ENCODE measurements at places on chromosomes 16 and 17.

- DNase-seq, result no peak
These were observed 17.5 kb downstream of the CACNG4 start for GRCh38 chr17:66981983-66982508.

DNA sequence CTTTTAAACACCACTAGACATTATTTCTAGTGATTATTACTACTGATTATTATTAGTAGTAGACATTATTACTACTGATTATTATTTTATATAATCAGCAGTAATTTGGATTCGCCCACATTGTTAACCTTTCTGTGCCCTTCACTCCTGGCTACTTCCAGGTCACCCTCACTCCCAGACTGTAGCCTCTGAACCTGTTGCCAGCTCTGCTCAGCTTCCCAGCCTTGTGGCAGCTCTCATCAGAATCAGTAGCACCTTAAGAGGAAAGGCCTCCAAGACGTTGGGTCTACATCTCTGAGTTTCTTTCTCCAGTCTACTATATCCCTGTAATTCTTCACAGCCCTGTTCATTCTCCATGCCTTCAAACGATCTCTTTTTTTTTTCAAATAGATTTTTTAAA lies 137.0 kb downstream of the KATNIP start:
- no peak for DNase-seq

GRCh38 chr16:583815-584591 lies 5.9 kb upstream of the RAB40C start:
- no peak for DNase-seq

- DNase-seq, result no peak
These were observed 4.1 kb downstream of the PDF start for GRCh38 chr16:69326172-69326873.

- DNase-seq, result peak; percentile 18
These were observed 15.7 kb downstream of the CDRT4 start for GRCh38 chr17:15451680-15452079.

DNA sequence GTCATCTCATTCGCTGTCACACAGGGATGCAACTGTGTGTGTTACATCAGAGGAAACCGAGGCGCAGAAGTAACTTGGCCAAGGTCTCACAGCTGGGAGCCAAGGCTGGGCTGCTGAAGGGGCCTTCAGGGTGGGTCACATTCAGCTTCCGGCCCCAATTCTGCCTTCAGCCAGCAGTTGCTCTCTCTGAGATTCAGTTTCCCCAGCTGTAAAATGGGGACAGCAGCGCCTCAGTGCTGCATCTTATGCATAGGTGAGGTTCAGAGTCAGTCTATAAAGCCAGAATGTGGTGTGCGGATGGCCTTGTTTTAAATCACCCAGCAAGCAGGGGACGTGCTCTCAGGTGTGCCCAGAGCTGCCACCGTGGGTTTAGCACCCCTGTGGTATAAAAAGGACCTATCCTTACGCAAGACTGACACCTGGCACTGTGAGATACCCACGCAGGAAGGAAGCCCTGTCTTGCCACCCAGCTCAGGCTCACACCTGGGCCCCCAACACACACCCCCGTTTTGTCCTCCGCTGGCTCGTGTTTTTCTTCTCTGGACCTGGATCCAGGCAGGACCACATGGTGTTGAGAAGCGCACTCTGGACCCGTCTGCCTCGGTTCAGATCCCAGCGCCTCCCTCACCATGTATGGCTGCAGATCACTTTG lies 94.6 kb upstream of the GSE1 start:
- DNase-seq, result no peak

GRCh38 chr17:17553217-17554195 lies 38.0 kb downstream of the PEMT start:
- DNase-seq, result no peak

- DNase-seq, result no peak
These were observed 1.7 kb downstream of the ZNF469 start for GRCh38 chr16:88384222-88385111.

DNA sequence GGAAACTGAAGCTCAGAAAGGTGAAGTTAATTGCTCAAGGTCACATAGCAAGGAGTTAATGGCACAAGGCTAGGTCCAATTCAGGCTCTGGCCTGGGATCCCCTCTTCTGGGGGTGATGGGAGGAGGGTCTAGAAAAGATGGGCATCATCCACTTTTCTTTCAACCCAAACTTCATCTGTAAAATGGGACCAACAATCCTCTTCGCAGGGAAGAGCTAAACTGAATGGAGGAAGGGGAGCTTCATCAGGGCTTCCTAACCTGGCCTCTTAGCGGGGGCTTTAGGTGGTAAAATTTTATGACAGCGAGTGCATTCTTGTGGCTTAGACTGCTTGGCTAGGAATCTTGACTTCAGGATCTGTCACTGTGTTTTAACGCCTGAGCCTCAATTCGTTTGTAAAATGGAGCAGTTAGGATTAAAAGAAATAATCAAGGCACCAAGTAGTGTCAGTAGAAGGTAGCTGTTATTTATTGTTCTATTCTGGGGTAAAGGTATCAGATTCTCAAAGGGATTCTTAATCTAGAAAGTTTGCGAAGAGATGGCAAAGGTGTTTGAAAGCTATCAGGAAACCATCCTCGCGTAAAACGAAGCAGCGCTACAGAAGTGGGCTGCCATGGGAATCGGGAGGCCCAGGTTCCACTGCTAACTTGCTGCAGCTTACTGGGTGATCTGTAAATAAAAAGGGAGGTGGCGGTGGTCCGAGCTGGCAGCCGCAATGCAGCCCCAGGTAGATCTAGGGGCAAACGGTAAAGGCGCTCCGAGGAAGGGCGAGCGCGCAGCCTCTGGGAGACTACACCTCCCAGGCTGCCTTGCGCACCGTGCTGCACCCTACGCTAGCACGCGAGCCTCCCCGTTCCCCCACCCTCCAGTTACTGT lies 1.5 kb upstream of the SRCAP start:
- DNase-seq, result no peak

GRCh38 chr17:73268582-73269328 lies 7.1 kb upstream of the CPSF4L start:
- no peak for DNase-seq

DNA sequence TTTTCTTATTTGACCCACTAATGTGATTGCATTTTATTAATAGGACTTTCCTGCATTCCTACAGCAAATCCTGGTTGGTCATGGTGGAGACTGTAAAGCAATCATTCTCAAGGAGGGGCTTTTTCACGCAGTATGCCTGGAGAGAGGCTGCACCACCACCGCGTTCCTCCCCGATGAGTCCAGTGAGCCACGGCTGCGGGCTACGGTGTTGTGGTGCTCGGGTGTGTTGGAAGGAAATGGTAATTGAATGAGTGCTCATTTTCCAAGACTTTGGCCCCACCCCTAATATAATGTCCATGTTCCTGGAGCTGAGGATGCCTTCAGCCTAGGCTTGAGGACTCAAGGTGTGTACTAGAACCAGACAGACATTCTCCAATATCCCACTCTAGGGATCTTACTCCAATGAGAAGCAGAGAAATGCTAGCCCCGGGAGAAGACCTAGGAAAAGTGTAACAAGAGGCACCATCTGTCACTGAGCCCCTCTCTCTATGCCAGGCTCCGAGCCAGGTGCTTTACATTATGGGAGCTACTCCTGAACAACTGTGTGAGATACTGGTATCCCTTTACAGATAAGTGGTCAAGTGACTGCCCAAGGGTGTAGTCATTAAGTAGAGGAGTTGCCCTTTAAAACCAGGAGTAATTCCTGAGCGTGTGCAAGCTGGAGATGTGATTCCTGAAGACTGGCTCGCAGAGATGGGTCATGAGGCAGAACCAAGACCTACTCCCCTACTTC lies 39.4 kb downstream of the HEATR6 start:
- DNase-seq, result no peak

DNA sequence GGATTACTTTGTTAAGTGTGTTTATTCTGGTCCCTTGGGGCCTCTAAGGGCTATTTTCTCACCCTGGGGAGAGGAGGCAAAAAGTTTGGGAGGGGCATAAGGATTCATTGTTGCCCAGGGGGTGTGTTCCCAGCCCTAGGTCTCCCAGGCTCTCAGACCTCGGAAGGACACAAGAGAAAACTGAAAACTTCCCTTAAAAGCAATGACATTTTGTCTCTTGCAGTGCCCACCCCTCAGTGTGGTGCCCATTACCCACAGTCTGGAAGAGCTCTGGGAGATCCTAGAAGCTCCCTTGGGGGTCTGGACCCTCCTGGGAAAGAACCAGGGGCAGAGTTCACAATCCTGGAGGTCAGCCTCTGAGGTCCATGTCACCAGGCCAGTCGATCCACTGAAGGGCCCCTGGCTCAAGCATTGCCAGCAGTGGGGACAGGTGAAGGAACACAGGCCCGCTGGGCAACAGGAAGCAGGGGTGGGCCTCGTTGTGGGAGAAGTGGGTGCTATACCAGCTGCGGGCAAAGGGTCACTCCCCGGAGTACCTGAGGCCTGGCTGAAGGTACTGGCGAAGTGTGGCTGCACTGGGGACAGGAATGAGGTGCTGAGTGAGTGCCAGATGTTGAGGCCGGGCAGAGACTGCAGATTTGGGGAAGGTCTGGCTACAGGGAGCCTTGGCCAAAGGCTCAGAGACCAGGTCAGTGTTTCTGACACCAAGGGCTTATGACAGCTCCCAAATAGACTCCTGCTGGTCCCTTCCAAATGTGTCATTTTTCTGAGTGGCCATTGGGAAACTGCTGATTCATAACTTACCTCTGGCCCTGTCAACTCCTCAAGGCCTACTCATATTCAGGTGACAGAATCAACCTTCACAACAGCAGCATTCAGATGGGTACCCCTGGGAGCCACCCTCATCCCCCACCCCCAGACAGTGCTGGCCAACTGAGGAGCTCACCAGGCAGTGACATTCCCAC lies 4.6 kb upstream of the ZNF747 start:
- DNase-seq, result no peak

DNA sequence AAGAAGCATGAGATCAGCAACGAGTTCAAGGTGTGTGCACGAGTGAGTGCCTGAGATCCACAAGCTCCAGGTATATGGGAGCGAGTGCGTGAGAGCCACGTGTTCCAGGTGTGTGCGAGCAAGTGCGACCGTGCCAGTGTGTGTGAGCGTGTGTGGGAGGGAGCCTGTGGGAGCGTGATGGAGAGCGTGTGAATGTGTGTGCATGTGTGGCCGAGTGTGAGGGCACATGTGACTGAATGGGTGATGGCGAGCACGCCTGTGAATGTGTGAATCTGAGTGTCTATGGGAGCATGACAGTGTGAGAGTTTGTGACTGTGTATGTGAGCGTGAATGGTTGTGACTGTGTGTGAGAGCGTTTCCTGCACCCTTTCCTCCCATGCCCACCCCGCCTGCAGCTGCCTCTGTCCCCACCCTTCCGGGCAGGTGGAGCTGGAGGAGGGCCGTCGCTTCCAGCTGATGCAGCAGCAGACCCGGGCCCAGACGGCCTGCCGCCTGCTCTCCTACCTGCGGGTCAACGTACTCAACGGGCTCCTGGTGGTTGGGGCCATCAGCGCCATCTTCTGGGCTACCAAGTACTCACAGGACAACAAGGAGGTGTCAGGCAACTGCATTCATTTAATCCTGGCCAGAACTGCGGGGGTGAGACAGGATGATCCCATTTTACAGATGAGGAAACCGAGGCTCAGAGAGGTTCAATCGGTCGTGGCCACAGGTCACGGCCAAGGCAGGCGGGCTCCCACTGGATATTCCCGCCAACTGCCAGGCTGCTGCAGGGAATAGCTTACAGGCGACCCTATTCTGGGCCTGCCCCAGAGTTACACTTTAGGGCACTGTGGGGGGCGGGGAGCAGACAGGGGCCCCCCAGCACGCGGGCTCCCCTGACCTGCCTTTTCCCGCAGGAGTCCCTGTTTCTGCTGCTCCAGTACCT lies 3.7 kb downstream of the TMC8 start:
- no peak for DNase-seq

DNA sequence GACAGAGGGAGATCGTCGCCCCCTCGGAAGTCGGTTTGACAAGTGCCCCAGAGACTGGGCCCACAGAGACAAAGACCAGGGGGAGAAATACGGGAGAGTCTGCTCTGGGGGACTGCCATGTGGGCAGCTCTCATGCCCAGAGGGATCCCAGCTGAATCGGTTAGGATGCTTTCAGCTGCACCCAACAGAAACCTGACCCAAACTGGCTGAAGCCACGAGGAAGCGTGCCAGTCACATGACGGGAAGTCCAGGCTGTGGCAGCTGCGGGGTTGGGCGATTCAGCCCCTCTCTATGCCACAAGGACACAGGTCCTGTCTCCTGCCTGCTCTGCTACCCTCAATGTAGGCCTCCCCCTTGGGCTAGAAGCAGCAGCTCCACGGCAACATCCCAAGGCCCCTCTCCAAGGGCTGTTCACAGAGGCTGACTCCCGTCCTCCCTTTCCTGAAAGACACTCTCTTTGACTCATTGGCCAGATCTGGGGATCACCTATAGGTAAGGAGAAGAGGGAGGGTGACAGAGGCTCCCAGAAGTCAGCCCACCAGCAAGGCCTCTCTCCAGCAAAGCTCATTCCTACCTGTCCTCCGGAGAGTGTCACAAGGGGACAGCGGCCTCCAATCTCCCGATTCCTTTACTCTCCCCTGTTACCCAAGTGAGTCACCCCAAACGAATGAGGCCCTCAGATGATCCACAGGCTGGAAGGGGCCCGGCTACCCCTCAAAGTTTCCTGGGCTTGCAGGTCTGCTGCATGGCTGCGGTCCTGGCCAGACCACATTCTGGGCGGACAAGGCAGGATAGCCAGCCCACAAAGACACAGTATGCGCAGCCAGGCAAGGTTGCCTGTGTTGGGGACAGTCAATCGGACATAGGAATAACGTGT lies 75.8 kb downstream of the RBFOX3 start:
- no peak for DNase-seq

DNA sequence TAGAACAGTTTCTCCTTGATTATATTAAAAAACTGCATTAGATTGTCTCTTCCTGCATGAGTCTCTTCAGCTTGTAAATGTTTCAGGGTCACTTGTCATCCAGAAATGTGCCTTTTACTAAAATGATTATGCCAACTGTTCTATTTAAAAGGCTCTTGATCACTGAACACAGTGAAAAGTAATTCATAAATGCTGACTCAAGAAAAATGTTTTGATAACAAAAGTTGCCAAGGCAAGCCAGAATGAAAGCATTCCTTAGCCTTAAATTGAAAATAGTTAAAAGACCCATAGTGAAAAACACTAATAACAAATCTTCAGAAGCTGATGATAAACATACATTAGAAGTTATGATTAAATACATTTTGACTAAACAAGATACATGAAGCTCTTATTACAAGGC lies 356.0 kb upstream of the KIF2B start:
- DNase-seq, result no peak

GRCh38 chr17:80032614-80033171 lies 3.0 kb downstream of the TBC1D16 start:
- DNase-seq, result no peak
